ENCODE measurements at places on chromosomes 1 and 21.
A peak's percentile ranks its signal among the peaks of the same experiment; 100 is the strongest.

- no peak for DNase-seq
Measured at GRCh38 chr1:191176131-191176530, 698.5 kb upstream of the BRINP3 start.

DNA sequence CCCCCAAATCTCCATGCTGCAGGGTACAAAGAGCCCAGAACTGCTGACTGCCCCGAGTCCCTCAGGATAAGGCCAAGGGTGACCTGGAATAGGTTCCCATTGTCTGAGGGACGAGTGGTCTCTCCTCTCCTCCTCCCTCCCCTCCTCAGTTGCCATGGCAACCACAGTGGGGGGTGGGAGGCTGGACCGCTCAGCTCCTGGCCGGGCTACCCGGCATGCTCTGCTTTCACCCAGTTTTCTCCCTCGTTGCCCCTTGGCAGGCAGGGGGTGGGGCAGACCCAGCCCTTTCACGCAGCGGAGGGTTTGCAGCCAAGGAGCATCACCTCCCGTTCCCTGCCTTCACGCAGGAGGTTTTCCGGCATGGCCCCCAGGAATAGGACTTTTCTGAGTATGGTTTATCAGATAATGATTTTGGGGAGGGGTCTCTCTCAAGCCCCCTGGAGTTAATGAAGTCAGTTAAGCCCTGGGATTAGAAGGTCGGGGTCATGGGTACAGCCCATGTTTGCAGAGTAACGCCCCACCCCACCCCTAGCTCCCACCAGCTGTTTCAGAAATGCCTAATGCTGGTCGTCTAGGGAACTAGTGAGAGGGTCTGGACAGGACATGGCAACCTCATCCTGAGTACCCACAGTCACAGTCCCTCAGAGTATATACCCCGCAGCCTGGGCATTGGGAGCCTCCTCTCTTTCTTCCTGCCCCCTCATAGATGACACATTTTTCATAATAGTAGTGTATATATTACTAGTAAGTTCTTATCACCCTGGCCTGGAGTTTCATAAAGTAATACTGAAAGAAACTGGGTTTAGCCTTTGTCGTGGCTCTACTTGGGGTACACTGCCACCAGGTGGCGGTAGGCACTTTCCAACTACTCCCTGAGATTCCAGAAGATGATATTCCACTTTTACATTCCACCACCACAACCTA lies 20.7 kb downstream of the C1QB start:
- DNase-seq = peak; percentile 17

DNA sequence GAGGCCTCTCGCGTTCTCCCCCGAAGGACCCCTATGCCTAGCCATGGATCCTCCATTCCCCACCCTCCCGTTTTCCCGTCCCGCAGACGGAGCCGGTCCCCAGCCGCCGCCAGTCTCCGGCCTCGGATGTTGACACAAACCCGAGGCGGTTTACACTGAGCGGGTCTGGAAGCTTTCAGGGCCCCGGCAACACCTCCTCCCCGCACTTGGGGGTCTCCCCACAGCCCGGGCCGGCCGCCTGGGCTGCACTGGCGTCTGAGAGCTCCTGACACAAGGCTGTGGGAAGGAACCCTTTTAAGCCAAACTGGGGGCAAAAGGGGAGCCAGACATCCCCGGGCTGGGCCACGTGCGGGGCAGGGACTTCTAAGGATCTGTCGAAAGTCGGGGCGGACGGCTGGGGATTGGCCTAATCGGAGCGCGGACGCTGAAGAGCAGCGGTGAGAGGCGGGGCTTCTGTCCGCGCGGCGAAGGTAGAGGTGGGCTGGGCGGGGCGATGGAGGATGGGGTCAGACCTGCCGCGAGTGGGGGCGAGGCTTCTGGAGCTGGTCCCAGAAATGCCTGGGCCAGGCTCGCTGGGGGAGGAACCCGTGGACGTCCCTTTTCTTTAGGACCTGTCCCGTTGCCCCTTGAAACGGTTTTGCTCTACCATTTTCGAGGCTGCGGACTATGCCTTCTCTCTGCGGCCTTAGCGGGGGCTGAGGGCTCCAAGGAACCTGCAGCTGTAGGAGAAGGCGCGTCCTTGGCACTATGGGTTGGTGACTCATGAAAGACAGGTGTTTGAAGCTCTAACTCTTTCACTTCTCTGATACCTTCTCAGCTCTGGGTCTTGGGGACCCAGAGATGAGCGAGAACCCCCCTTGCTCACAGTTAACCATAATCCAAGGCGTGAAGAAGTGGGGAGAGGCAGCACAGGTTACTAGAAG lies 1.2 kb upstream of the HPCAL4 start:
- DNase-seq = peak; percentile 63

DNA sequence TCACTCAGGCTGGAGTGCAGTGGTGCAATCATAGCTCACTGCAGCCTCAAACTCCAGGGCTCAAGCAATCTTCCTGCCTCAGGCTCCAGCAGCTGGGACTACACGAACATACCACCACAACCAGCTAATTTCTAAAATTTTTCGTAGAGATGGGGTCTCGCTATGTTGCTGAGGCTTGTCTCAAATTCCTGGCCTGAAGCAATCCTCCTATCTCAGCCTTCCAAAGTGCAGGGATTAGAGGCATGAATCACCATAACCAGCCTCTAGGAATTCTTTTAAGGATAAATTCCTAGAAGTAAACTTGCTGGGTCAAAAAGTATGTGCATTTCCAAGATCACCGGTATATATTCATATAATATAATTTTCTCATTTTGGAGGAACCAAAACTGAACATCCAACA lies 17.6 kb upstream of the HUNK start:
- no peak for DNase-seq

GRCh38 chr1:235507623-235508022 lies 3.4 kb upstream of the B3GALNT2 start:
- DNase-seq = no peak

DNA sequence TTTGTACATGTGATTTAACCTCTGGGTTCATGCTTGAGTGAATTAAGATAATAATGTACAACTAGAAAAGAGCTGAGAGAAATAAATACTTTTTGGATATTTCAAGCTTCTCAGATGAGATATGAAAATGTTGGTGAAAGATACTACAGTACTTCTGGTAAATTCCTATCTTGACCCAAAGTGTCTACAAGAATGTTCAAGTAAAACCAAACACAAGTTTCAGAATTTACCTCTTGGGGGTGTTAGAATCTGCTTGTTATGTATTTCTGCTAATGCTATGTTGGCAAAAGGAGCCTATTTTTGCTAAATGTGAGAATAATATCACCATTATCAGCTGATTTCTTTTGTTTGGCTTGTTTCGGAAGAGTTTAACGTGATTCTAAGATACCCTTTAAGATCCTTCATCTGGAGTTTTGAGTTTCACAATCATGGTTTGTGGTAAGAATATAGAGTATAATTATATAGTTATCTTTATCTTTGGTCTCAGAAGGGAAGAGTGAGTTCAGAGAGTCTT lies 388.5 kb downstream of the LMO4 start:
- no peak for DNase-seq

DNA sequence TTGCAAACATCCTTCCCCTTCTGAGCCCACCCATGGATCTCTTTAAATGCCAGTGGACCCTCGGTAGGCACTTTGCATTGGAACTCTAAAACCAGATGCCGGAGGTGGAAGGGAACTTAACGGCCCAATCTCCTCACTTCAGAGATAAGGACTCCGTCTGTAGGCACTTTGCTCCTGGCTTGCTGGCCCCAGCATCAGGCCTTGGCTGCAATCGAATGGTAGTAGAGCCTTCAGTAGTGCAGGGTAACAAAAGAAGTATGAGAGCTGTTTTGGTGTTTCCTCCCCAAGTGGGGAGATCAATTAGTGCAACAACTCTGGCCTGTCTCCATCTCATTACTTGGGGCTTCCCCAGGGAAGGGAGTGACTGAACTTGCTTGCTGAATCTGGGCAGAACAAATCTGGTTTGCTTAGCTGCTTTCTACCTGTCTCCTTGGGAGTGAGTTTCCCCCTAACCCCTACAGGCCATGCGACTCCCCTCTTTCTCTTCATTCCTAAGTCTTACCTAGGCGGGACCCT lies 70.8 kb downstream of the TENT5C start:
- no peak for DNase-seq

DNA sequence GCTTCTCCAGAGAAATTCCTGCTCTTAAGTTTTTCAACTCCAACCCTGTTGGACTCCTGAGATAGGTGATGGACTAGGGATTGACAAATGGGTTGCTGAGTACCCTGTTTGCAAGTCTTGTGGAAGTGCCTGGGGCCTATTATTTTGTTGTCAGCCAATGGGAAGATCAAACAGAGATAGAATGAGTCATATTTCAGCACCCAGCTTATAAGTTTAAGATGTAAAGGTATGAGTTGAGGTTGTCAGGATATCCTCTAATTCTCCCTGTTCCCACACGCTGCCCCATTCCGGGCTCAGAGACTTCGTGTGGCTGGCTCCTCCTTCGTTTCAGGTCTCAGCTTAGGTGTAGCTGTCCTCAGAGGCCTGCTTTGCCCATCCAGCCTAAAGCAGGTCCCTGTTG lies 91.8 kb downstream of the CENPF start:
- no peak for DNase-seq

- no peak for DNase-seq
Measured at GRCh38 chr1:207850621-207851407, 60.1 kb downstream of the CD34 start.

GRCh38 chr21:34180826-34181359 lies 107.5 kb downstream of the MRPS6 start:
- DNase-seq = no peak

DNA sequence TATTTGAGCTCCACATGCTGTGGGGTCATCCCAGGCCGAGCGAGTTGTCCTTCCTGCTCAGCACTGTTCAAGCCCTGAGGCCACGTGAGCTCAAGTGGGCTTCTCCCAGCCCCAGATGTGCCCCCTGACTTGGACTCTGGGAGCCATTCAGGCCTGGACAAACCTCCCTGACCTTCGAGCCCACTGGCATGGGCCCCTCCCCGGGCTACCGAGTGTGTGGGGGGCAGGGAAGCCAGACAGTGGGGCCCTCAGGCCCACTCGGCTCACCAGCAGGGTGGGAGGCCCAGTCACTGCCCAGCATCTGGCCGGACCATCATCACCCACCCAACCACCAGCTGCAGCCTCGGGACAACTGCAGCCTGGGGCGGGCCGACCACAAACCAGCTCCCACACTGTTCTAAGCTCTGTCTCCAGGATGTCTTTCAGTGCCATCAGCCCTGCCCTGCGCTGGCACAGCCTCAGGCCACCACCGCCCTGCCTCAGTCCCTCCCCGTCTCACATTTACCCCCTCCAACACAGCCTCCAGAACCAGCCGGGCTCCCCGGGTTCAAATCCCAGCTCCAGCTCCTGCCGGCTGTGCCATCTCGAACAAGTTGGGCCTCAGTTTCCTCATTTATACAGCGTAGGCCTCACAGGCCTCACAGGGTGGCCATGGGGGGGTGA lies 20.9 kb upstream of the PLEKHG5 start:
- no peak for DNase-seq

DNA sequence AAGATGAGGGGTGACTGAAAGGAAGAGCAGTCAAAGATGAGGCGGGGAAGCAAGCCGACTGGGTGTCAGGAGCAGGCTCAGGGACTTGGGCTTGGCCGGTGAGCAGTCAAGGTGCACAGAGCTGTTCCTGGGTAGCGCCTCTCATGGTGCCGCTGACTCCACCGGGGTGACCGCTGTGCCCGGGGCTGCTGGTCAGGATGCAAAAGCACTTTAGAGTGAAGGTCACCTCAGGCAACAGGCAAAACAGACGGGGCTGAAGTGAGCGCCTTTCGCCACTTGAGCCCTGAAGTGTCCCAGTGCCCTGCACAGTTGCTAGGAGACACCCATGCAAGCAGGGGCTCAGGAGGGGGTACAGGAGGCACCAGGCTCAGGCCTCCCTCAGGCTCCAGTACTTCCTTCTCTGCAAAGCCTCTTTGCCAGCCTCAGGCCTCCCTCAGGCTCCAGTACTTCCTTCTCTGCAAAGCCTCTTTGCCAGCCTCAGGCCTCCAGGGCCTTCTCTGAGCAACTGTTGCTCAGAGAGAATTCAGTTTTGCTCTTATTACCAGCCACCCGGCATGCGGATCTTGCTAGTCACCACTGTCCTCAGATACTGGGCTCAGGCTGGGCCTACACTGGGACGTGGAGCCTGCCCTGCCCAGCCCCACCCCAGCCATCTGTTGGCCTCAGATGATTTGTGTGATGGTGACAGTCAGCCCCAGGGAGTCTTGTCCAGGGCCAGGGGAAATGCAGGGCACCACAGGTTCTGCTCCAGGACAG lies 99.7 kb upstream of the IRF2BP2 start:
- no peak for DNase-seq

- DNase-seq = no peak
Measured at GRCh38 chr1:94434365-94435045, 16.3 kb downstream of the ABCD3 start.

DNA sequence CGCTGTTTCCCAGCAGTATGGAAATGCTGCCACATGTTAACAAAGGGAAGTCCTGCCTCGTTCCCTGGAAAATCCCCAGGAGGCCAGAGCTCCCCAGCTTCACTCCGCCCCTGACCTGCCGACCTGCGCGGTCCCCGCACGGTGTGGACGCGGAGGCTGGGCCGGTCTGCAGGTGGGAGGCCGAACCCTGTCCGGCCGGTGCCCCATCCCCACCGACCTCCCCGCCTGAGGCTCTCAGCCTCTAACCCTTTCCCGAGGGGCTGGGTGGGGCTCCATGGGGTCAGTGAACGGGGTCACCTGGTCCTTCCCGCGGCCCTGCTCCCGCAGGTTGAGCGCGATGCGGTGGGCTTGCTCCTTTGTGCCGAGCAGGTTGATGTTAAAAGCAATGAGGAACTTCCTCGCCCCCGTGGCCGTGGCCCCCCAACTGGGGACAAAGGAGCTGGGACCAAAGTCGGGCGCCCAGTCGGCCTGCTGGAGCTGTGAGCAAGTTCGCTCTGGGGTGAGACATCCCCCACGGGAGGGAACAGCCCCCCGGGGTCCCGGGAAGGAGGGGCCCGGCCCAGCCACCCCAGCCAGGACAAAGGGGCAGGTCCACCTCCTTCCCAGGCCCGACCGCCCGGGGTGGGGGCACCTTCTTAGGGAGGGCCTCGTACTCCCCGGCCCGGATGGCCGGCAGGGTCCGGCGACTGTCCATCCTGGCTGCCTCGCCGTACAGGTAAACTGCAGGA lies 4.0 kb downstream of the FTCD start:
- no peak for DNase-seq

- peak; percentile 70 for DNase-seq
Measured at GRCh38 chr1:53860967-53861411, 22.9 kb upstream of the NDC1 start.

DNA sequence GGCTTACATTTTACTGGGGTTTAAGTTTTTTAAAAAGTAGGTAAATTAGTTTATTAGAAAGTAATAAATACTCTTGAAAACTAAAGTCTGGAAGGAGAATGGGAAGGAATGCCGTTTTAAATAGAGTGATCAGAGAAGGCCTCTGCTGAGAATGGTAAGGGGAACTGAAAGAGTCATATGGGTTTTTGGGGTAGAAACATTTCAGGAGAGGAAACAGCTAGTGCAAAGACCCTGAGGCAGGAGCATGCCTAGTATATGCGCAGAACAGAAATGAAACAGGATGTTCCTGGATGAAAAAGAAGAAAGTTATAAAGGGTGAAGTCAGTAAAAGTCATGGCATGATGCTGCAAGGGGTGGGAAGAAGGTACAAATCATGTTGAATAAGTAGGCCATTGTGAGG lies 38.9 kb downstream of the ZC3H11B start:
- DNase-seq = no peak
